ENCODE measurements at places on chromosomes 1 and 21.

GRCh38 chr1:110291241-110292030 lies 47.7 kb upstream of the RBM15 start:
- DNase-seq: no peak

GRCh38 chr1:65066419-65066765 lies 81.6 kb upstream of the AK4 start:
- no peak for DNase-seq

GRCh38 chr1:17958704-17959103 lies 148.9 kb upstream of the IGSF21 start:
- peak; percentile 16 for DNase-seq

- DNase-seq: no peak
Measured at GRCh38 chr1:232306269-232306961, 323.5 kb downstream of the SIPA1L2 start.

- DNase-seq: no peak
Measured at GRCh38 chr1:207316622-207317391, 4.7 kb upstream of the CD55 start.

GRCh38 chr21:40652436-40652835 lies 194.5 kb downstream of the DSCAM start:
- DNase-seq: no peak

DNA sequence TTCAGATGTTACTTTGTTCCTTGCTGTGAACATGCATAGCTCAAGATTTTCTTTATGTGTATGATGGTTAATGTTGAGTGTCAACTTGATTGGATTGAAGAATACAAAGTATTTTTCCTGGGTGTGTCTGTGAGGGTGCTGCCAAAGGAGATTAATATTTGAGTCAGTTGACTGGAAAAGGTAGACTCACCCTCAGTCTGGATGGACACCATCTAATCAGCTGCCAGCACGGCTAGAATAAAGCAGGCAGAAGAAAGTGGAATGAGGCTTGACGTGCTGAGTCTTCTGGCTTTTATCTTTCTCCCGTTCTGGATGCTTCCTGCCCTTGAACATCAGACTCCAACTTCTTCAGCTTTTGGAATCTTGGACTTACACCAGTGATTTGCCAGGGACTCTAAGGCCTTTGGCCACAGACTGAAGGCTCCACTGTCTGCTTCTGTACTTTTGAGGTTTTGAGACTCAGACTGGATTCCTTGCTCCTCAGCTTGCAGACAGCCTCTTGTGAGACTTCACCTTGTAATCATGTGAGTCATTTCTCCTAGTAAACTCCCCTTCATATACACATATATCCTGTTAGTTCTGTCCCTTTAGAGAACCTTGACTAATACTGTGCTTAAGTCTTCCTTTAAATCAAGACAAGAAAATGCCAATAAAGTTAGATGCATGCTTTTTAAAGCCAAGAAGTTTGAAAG lies 626.6 kb downstream of the KCNT2 start:
- no peak for DNase-seq

- DNase-seq: no peak
Measured at GRCh38 chr1:210652329-210652954, 323.7 kb downstream of the HHAT start.

GRCh38 chr1:214615871-214616270 lies 12.9 kb downstream of the CENPF start:
- DNase-seq: no peak

GRCh38 chr1:7570311-7570710 lies 200.8 kb upstream of the VAMP3 start:
- DNase-seq: no peak

DNA sequence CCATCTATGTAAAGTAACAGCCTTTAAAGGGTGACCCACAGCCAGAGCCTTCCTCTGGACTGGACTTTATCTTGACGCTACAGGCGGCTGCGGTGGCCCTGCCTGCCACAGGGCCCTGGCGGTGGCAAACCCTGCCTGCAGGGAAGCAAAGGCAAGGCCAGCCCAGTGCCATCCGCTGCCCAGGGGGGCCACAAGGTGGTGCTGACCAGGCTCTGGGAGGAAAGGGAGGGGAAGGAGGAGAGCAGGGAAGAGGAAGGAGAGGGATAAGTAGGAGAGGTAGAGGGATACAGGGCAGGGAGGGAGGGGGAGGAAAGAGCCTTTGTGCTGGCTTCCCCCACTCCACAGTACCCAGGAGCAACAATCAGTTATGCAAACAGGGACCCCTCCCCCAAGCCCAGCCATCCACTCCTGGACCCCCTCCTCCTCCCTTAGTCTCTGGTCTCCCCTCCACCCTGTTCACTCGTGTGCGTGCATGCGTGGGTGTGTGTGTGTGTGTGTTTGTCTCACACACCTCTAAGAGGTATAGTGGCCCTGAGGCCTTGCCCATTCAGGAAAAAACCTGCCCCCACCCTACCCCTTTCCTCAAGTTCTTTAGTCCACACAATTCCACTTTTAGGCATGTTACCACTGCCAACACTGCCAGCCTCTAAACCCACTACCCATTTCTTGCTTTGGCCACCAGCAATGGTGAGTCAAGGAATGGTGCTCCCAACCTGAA lies 30.3 kb downstream of the SSBP3 start:
- DNase-seq: no peak
